Dermis microvascular lymphatic vessel endothelial cell (primary cell): ENCODE measurements at places on chromosomes 16 and 17. TPM values are rescaled to one million over a fixed set of nuclear protein-coding genes. Genes with fewer than 3 reads are reported as not detected.

Gene KRT39
- total RNA-seq, result not detected in 2 replicates

- no peak for DNase-seq
Measured at GRCh38 chr17:74231928-74232907, 18.8 kb downstream of the TTYH2 start.

Gene RCVRN
- total RNA-seq, result not detected in 2 replicates

GRCh38 chr17:21285164-21286065 is 904 bp downstream of the MAP2K3 start:
- peak; percentile 69 for DNase-seq

DNA sequence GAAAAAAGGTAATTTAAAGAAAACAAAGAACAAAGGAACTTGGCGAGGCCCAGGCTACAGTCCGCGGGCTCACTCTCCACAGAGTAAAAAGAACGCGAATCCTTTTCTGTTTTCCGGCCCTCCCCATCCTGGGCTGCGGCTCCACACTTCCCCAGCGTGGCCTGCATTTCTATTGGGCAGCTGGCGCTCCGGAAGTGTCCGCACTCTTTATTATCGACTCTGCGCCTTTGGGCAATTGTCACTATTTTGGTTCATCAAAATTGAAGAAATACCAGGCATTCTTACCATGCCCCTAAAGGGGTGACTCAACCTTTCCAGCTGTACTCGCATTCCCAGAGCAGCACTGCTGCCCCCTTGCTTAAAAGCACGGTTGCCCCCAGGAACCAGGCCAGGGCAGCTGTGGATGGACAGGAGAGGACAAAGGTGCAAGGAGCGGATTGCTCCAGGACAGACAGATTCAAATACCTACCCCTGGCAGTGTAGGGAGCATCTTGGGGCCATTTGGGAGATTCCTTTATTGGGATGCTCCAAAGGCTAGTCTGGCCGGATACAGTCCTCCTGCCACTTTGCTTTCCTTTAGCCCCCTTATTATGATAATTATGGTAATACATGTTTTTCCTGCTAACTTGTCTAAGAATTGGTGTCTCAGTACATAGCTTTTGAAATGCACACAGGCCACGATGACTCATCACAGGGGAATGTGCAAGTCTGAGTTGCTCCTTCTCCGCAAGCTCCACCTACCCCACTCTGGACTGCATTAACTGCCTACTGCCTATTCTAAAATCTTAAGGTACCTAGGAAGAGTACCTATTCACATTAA is 985 bp upstream of the SLFN12 start:
- DNase-seq, result peak; percentile 69
